ENCODE measurements at places on chromosomes 12 and 14.

GRCh38 chr12:53795927-53796326 is 44.1 kb upstream of the CISTR start:
- DNase-seq, result no peak

- DNase-seq, result no peak
Observed at GRCh38 chr14:93736378-93737014, 51.8 kb downstream of the PRIMA1 start.

GRCh38 chr12:117525766-117526165 is 164.3 kb upstream of the NOS1 start:
- no peak for DNase-seq

GRCh38 chr12:76920172-76921099 is 41.6 kb upstream of the CSRP2 start:
- DNase-seq, result no peak

DNA sequence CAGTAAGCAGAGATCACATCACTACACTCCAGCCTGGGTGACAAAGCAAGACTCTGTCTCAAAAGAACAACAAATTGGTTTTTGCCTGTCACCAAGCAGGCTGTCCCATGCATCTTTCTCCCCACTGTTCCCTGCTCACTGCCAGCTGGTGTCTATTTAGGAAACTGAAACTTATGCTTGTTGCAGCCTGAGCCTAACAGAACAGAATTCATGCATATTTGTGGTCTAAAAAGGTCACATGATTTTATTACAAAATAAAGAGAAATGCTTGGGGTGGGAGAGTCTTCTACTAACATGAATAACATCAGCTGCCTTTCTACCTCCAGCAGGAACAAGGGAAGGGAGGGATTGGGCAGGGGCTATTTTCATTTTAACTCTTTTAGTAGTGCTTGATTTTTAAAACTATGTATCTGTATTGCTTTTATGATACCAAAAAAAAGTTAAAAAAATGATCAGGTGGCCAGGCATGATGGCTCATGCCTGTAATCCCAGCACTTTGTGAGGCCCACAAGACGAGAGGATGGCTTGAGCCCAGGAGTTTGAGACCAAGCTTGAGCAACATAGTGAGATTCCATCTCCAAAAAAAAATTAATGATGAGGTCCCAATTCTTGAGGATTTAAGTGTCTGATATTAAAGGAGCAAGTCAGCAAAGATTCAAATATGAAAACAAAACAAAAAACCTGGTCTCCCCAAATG is 923 bp downstream of the STAT2 start:
- no peak for DNase-seq

DNA sequence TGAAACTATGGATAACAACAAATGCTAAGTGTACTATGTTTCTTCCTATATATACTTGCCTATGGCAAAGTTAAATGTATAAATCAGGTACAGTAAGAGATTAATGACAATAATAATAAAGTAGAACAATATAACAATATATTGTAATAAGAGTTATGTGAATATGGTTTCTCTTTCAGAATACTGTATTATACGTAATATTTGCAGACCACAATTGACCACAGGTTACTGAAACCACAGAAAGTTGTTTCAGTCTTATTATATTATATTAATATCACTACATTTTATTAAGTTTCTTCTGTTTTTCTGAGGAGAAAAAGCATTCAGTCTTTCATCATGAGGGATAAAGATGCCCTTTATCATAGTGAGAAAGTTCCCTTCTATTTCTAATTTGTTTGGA is 131.2 kb downstream of the EML1 start:
- DNase-seq, result no peak

Data from activated T-helper 1 cell treated with Interleukin-2 at 50 U/mL for 16 hours (primary cell).